ENCODE measurements at places on chromosomes 1 and 21.

GRCh38 chr1:71464016-71464415 lies 383.2 kb upstream of the ZRANB2 start:
- DNase-seq: no peak

DNA sequence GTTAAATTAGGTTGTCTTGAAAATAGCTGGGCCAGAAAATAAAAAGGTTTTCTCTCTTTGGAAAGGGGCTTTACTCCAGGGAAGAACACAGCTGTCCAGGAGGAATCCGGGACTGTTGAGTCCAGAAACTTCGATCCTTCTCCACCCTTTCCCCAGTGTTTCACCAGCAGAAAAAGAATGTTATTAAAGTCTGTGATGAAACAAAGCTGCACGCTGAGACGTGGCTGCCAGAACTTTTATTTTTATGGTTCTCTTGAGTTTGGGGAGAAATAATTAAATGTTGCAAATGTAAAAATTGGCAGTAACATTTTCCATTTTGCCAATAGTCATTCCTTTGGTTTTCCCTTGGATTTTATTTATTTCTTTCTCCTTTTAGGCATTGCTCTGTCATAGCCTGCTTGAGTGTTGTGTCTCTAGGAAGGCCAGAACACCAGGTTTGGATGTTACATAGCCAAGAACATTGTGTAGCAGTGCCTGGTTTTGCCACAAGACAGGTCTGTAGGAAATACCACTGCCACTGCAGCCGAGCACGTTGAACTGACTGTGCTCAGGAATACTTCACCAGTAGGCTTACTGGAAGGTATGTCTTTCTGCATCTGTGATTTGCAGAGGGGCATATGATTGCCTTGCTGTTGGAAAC lies 87.4 kb downstream of the ROR1 start:
- no peak for DNase-seq

GRCh38 chr1:201456499-201457309 lies 12.3 kb downstream of the PHLDA3 start:
- no peak for DNase-seq

GRCh38 chr1:153506831-153507413 lies 28.9 kb downstream of the S100A6 start:
- no peak for DNase-seq

DNA sequence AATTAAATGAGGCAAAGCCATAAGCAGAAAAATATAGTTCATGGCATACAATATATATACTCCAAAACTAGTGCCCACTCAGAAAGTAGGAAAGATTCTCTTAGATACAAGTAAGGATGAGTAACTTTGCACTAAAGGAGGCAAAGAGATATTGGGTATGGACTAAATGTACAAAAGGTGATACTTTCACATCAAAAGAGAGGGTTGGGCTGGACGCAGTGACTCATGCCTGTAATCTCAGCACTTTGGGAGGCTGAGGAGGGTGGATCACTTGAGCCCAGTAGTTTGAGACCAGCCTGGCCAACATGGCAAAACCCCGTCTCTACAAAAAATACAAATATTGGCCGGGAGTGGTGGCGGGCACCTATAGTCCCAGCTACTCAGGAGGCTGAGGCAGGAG lies 6.7 kb downstream of the KYAT3 start:
- peak; percentile 27 for DNase-seq

GRCh38 chr21:35179990-35180540 lies 131.0 kb upstream of the RUNX1 start:
- no peak for DNase-seq

- no peak for DNase-seq
Measured at GRCh38 chr1:159171688-159172501, 480 bp downstream of the CADM3 start.

- DNase-seq: no peak
Measured at GRCh38 chr21:44394733-44395132, 41.3 kb downstream of the TRPM2 start.

GRCh38 chr21:41760411-41760810 lies 6.4 kb downstream of the RIPK4 start:
- DNase-seq: no peak

DNA sequence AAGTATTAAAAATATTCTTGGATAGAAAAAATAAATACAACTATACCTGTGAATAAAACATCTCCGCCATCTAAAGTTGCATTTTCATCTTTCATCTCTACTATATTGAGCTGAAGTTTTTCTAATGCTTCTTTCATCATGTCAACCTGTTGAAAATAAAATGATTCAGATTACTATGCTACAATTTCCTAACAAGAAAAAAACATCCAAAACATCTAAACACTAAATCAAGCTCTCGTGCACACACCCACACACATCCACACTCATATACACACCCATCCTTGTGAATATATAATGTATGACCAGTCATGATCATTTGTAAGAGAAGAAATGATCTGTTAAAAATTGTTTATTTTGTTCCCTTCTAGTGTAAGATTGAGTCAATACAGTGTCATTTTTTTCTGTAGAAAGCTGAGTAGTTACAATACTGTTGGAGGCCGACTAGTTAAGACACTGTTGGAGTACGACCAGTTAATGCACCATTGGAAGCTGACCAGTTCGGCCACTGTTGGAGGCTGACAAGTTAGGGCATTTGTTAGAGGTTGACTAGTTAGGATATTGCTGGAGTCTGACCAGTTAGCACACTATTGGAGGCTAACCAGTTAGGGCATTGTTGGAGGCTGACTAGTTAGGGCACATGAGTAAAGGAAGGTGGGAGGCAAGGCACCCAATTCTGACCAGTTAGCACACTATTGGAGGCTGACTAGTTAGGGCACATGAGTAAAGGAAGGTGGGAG lies 82.4 kb upstream of the BCL10 start:
- DNase-seq: no peak

- no peak for DNase-seq
Measured at GRCh38 chr1:164155347-164155746, 403.6 kb upstream of the PBX1 start.

DNA sequence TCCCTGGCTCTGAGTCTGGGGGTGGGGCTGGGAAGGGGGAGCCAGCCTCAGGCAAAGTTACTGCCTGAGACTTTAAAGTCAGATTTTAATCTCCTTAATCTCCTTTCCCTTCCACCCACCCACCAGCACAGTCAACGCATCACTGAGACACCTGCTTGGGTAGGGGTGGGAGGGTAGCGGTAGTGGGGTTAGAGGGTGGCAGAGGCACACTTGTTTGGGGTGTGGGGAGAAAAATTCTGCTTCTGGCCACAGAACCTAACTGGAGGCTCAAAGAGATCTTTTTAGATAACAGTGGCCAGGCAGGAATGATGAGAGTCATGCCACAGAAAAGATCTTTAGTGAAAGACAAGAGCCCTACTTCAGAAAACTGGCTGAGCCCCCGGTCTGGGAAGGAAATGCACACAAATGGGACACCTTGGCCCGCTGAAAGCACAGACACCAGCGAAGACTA lies 44.1 kb downstream of the CD247 start:
- peak; percentile 55 for DNase-seq

GRCh38 chr21:38784458-38785266 lies 21.1 kb upstream of the ETS2 start:
- DNase-seq: no peak

DNA sequence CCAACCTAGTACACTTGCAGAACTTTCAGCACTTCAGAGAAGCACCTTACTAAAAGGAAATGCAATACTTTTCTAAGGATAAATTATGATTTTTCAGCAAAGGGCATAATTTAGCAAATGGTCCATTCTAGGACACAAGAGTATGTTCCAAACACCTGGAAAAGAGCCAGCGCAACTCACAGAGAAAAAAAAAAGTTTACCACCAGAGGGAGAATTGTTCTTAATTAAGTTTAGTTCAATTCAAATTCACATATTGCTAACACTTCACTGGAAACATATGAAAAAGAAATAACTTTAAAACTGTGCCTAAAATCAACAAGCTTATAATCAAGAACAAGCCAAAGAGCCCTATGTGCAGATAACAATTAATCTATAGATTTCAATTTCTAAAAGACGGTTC lies 338.1 kb downstream of the SEC16B start:
- no peak for DNase-seq

- peak; percentile 61 for DNase-seq
Measured at GRCh38 chr1:153535242-153536011, at the start of gene S100A6. Gene S100A6, minus strand, starts transcription at chr1:153535991. Its CDS starts 652 bp downstream, at chr1:153535339.

DNA sequence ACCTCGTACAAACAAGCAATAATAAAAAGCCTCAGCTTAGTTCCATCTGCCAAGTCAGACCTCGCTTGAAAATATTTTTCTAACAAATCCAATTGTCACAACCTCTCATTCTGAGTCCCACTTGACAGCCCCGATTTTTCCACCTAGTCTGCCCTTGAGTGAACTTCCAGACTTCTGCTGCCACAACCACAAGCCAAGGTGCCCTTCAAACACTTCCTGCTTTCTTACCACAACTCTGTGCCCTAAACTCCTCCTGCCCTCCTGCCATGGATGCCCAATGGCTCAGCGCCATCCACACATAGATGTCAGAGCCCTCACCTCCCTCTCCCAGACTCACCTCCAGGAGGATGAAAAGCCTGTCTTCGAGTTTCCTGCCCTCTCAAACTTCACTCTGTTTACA lies 3.9 kb downstream of the TMPRSS2 start:
- no peak for DNase-seq

All from stimulated activated CD4-positive, alpha-beta T cell treated with anti-CD3 and anti-CD28 coated beads, Interleukin-2, amount 100 ng/mL, for 24 hours (primary cell).